ENCODE measurements at places on chromosomes 2 and 18.

GRCh38 chr2:70090706-70091334, 3.5 kb downstream of the PCBP1 start:
- no peak for DNase-seq

DNA sequence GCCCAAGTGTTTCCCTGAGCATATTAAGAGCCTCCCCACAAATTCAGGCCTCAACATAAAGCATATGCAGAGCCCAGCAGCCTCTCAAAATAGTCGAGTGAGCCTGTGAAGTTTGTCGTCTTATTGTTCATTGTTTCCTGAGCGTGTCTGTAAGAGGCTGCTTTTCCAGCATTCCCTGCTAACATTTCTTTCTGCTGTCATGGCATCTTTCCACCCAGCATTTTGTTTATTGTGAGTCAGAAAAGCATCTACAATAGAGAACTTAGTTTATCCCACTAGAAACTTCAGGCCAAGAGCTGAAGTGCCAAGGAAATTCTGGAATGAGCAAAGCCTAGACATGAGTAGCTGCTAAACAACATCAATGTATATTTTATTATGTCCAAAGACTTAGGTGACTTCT, 46.3 kb upstream of the STAM2 start:
- no peak for DNase-seq

GRCh38 chr2:46300406-46300832, 3.2 kb downstream of the EPAS1 start:
- no peak for DNase-seq

- no peak for DNase-seq
Measured at GRCh38 chr2:46548103-46548486, 68.7 kb downstream of the TMEM247 start.

GRCh38 chr2:53347269-53347668, 420.3 kb upstream of the CHAC2 start:
- DNase-seq: no peak

DNA sequence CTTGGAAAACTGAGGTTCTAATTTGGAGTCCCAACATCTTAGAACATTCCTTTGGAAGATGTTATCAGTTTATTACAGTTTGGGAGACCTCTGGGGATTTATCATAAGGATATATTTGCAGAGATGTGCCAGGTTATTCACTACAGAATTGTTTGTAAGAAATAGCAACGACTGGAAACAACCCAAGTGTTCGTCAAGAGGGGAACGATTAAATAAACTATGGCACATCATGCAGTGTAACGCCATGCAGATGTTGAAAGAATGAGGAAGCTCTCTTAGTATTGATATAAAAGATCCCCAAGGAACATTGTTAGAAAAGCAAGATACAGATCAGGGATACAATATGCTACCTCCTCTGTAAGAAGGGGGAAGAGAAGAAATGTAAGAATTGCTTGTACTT, 210.6 kb downstream of the TMEM247 start:
- DNase-seq: no peak

DNA sequence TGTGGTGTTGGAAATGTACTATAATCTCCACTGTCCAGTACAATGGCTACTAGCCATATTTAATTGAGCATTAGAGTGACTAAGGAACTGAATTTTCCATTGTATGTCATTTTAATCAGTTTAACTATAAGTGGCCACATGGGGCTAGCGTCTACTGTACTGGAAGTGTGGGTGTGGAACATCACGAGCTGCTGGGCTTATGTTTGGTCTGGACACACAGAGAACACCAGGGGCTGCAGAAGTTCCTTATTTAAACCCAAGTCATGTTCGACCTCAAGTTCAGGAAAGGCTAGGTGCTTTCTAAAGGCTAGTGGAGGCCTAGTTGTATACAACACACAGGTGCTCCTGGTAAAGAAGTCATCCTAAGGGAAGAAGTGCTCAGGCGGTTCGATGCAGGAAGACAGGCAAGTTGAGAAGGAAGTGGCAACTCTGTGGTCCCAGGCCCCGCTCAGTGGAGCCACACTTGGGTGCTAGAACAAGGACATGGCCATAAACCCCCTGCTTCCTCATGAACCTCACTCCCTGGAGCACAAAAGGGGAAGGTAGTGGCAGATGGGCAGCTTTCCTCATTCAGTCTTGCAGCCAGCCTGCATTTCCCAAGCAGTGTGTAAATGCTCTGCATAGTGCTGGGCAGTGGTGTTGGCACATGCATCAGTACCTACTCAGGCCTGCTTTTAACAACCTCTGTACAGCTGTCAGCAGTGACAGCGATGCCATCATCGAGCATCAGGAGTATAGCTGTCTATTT, 13.3 kb downstream of the LGALSL start:
- no peak for DNase-seq
